ENCODE measurements at places on chromosomes 2 and 18.

DNA sequence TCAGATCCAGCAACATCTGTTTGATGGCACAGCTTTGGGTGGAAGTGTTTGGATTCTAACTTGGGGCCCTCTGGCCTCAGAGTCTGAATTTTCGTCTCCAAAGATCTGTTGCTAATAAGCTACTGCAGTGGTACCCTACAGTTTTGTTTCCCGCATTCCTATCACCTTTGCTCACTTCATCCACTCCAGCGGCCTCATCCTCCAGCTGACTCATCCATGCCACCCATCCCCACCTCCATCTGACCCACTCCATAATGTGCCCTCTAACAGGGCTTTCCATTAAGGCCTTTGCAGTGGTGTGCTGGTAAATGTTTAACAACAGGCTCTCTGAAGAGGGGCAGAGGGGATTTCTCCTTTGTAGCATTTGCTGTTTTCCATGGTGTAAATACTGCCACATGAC lies 225.5 kb downstream of the TGIF1 start:
- no peak for DNase-seq

- DNase-seq = no peak
Measured at GRCh38 chr2:152874955-152875354, 156.5 kb downstream of the ARL6IP6 start.

DNA sequence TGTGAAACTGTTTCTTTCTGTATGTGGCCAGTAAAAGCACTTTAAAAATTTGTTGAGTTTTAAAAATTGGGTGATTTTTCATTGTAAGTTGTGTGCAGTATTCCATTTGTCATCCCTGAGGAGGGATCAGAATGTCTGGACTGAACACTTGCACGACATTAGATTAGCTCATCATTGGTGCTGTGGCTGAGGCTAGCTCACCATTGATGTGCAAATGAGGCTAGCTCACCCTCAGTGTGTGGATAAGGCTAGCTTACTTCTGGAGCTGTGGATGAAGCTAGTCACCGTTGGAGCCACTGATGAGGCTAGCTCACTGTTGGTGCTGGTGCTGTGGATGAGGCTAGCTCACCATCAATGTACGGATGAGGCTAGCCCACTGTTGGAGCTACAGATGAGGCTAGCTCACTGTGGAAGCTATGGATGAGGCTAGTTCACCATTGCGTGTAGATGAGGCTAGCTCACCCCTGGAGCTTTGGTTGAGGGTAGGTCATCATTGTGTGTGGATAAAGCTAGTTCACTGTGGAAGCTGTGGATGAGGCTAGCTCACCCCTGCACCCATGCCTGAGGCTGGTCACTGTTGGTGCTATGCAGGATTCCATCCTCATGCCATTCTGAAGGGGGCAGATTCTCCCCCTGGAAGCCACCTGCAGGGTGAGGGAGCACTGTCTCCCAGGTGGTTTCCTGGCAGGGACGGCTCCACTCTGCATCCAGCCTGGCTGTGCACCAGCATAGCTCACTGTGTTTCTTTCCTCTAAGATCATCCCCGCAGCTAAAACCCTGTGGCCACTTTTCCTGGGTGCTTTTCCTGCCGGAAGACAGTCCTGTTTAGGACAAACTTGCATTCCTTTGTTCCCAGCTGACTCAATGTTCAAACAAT lies 101.1 kb downstream of the TWIST2 start:
- no peak for DNase-seq

DNA sequence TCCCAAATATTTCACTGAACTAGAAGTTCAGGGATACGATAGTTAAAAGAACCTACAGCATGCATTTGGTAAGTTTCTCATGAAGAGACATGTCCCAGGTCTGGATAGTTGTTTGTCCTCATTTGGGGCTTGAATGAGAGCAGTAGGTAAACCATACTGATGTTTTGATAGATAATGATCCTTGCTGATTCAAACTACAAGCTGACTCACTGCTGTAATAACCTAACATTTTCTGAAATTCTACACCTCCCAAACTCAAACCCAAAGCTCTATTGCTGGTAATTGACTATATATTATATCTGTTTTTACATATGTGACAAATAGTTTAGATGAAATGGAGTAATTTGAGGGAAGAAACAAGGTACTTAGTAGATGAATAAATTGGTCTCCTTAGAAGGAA lies 154.1 kb upstream of the BOD1L2 start:
- no peak for DNase-seq

GRCh38 chr2:192275632-192276031 lies 80.9 kb upstream of the TMEFF2 start:
- DNase-seq = no peak

DNA sequence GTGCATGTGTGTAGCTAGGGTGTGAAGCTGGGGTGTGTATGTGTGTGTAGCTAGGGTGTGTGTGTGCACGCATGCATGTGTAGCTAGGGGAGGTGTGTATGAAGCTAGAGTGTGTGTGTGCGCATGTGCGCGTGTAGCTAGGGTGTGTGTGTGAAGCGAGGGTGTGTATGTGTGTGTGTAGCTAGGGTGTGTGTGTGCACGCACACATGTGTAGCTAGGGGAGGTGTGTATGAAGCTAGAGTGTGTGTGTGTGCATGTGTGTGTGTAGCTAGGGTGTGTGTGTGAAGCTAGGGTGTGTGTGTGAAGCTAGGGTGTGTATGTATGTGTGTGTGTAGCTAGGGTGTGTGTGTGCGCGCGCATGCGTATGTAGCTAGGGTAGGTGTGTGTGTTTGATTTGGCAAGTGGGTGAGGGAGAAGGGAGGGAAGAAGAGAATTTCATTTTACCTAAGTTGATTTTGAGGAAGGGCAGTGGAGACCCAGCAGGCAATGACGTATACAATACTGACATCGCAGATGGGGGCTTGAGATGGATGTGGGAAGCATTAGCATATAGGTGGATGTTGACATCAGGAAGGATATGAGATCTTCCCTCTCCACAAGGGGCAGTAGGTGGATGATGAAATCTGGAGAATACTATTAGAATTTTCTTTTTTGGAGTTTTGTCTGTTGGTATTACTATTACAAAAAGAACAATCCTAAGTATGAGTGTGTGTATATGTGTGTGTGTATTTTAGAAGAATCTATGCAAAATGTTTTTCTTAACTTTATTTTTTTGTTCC lies 70.7 kb downstream of the PRELID3A start:
- no peak for DNase-seq

- peak; percentile 28 for DNase-seq
Measured at GRCh38 chr2:23069923-23070322, 315.1 kb upstream of the KLHL29 start.

DNA sequence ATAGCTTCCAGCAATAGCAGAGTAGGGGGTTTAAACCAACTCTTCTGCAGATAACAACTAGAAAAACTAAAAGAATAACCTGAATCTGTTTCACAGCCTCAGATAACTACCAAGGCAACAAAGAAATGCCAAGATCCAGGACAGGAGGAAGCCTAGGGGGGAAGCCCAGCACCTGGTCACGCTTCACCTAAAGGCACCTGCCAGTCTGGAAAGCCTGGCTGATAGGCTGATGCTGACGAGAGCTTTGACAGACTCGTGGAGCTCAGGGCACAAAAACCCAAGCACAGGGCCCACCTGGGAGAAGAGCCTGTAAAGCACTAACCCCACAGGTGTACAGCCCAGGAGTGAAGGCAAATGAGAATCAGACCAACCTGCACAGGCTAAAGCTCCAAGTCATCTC lies 22.6 kb downstream of the EIPR1 start:
- DNase-seq = no peak

DNA sequence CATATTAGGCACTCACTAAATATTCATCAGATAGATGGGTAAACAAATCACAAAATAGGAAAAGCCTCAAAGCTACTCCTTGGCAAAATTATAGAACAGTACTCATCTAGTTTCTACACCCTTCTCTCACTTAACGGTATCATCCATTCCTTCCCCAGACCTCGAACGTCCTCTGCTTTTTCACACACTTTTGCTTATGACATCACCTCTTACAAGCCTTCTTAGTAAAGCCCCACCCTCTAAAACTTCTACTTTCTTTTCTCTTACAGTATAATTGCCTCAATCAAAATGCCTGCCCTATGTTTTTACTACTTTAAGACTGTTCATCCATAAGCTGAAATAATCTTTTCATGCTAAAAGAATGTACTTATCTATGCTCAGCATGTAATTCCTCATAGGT lies 8.1 kb downstream of the CHN1 start:
- DNase-seq = no peak

- peak; percentile 84 for DNase-seq
Measured at GRCh38 chr2:46490521-46491141, 11.3 kb downstream of the TMEM247 start.

Measured in brain (organoid and tissue), 16 donors.